Epithelial cell of proximal tubule (primary cell): ENCODE measurements at places on chromosomes 4 and X. TPM values are rescaled to one million over a fixed set of nuclear protein-coding genes. Genes with fewer than 3 reads are reported as not detected.
A peak's percentile ranks its signal among the peaks of the same experiment; 100 is the strongest.

Gene GAGE12E
- not detected in 2 replicates for total RNA-seq

Gene OFD1
- total RNA-seq, result 8.4 and 10.8 TPM in 2 replicates

- DNase-seq, result no peak
These were observed 71.1 kb downstream of the NSG1 start for GRCh38 chr4:4457803-4458553.

DNA sequence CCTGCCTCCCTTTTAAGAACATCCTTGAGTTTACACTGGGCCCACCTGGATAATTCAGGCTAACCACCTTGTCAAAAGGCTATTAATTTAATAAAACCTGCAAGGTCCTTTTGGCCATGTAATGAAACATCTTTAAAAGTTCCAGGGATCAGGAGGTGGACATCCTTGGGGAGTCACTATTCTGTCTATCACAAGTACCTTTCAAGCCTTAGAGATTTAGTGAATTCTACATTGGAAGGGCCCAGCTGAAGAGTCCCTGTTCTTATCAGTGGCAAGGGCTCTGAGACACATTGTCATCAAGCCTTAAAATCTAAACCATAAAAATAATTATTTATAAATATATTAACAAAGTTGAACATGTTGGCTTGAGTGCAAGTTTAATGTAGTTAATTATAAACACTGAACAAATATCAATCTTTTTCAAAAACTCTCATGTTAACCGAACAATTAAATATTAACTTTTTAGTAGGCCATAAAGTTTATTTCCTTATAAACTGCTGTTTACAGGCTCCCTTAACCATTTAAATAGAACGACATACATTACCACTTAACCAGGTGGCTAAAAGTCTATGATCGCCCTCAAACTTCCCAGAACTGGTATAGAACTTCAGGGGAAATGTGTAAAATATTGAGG, 104.4 kb upstream of the CBR4 start:
- no peak for DNase-seq

DNA sequence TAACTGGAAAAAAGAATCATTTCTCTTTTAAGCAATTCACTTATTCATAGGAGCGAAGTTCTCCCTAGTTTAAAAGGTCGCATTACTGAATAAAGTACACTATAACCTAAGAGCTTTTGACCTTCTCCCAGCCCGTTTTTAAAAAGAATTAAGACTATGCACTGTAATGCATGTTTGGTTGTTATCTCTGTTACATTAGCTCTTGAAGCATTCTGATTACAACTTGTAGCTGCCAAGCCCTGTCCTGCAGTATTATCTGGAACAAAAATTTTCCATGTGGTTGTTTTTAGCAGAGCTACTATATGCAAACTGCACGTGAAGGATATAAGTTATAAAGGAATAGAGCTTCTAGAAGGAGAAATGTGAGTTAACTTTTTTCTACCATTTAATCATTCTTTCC, 8.1 kb downstream of the GAB1 start:
- no peak for DNase-seq

Gene RNF175
- total RNA-seq, result 0.72 and 2.3 TPM in 2 replicates

- peak; percentile 16 for DNase-seq
These were observed 1504.5 kb upstream of the PCDH10 start for GRCh38 chr4:131644619-131645018.

DNA sequence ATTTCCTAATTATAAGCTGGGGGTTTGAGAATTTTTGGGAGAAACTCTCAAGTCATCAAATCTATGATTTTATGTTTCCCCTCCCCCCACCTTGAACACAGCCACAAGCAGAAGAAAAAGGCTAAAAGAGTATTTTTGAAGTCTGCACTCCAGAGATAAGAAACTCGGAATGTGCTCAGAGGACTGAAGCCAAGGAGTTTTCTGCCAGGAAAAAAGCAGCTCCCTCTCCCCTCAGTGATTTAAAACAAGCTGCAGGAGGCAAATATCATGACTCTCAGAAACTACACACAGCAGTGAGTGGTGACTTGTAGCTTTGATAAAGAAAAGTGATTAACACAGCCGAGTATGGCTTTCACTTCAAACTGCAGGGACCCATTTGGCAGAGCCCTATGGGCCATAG, 800.2 kb upstream of the FTHL17 start:
- DNase-seq, result no peak

DNA sequence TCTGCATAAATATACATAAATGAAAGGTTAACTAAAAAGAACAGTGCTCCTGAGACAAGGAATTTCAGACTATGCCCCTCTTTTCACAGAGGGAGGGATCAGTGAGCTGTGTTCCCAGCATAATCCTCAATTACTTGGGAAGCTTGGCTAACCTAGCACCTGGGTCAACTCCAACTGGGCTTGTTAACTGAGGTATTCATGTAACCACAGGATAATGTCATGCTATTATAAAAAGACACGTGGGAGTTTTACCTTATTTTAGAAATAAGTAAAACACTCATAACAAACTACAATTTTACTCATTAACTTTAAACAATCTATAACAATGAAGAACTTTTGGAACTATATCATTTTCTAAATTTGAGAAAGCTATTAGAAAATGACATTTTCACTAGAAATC, 48.6 kb downstream of the RPGR start:
- no peak for DNase-seq

Gene SMIM14
- 11.9 and 13.1 TPM in 2 replicates for total RNA-seq

DNA sequence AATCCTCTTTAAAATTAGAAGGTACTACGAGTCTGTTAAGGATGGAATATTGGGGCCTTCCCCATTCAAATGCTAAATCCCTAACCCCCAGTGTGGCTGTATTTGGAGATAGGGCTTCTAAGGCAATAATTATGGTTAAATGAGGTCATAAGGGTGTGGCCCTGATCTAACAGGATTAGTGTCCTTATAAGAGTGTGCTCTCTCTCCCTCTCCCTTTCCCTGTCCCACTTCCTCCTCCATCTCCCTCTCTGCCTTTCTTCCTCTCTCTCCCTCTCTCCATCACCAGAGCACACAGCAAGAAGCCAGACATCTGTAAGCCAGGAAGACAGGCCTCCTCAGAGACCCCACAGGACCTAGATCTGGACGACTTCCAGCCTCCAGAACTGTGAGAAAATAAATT, 116.9 kb downstream of the COL25A1 start:
- no peak for DNase-seq

DNA sequence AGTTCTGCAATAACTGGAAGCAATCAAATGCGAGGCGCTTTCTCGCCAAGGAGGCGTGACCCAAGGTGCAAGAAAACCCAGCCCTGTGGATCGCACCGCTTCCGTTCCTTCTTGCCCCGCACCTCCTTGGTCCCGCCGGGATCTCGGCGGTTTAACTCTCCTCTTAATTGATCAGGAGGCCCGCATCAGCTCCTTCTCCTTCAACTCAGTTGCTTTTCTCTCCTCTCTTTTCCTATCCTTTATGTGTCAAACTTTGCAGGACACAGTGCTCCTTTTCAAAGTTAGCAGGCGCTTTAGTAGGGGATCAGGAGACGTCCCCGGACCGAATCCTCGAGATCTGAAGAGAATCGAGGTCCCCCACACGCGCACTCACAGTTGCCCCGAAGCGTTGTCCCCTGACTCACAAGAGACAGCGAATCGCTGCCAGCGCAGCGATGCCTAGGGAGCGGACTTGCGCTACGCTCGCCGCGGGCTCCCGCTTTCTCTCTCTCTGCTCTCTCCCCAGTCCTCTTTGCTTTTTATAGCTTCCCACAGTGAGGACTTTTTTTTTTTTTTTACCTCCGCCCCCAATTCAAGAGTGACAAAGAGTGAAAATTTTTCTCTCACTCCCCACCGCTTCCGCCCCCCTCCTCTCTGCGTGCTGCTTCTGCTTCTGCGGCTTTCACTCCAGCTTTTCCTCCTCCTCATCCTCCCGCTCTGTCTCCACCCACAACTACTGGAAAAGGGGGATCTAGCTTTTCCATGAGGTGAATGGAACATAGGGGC, at the start of gene DKK2:
DKK2 (minus strand) TSS at position 495 of the 765 bp plus-strand sequence. CDS start 722 bp downstream, outside the sequence.
- no peak for DNase-seq

Gene AR
- total RNA-seq, result 0.40 TPM in 1 of 2 replicates, not detected in the other

Gene USP9X
- 27.6 and 34.8 TPM in 2 replicates for total RNA-seq

- no peak for DNase-seq
These were observed 93.6 kb downstream of the TASL start for GRCh38 chrX:30483996-30484395.

GRCh38 chrX:11609109-11609508, 56.6 kb downstream of the ARHGAP6 start:
- no peak for DNase-seq

Gene SLC4A4
- 4.6 and 5.6 TPM in 2 replicates for total RNA-seq

GRCh38 chr4:24334906-24335305, 249.4 kb downstream of the DHX15 start:
- no peak for DNase-seq

Gene STAP1
- not detected in 2 replicates for total RNA-seq

GRCh38 chr4:140108243-140108642, 45.7 kb downstream of the MAML3 start:
- no peak for DNase-seq

GRCh38 chr4:8319731-8320385, 50.3 kb downstream of the HTRA3 start:
- DNase-seq, result no peak

Gene MAGEC2
- total RNA-seq, result not detected in 2 replicates

DNA sequence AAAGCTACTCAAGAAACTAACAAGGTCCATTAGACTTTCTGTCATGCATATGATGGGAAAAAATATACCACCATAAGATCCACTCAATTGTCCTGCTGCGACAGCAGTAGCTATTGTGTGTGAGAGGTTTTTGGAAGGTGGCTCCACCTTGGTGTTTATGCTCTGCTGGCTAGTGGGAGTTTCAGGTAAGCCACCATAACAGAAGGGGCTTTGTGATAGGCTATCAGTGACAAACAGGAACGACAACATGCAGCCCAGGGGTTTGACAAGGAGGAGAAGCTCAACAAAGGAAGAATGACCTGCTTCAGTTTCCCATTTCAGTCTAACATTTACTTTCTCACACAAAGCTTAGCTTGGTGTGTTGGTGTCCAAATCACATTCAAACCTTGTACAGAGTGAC, 182.6 kb downstream of the ATOH1 start:
- no peak for DNase-seq
